ENCODE measurements at places on chromosomes 4 and X. TPM values are rescaled to one million over a fixed set of nuclear protein-coding genes. Genes with fewer than 3 reads are reported as not detected.
A peak's percentile ranks its signal among the peaks of the same experiment; 100 is the strongest.

GRCh38 chr4:1269209-1269608, 20.3 kb upstream of the CTBP1 start:
- DNase-seq: no peak

DNA sequence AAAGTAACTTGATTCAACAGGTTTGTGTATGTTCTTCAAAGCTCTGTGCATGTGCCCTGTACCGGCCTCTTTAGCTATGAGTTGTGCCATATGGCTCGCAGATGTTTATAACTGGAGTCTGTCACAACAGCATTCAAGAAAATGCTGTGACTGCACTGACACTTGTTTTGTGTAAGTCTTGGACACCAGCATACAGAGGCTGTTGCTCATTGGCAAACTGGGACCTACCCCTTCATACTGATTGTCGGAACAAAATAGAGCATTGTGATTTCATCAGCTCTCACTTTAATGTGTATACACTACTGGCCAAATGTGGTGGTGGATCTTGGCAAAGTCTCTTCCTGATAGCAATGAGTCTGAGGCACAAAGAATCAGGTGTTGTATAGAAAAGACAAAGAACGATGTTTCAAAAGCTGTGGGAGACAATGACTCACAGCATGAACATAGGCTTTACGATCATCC, 133.9 kb downstream of the EGF start:
- DNase-seq: no peak

GRCh38 chrX:45849261-45849862, 648.7 kb upstream of the DIPK2B start:
- DNase-seq: peak; percentile 64

- DNase-seq: no peak
Observed at GRCh38 chr4:48815483-48815882, 15.4 kb upstream of the OCIAD1 start.

- DNase-seq: peak; percentile 69
Observed at GRCh38 chr4:1628892-1629698, 55.0 kb downstream of the FAM53A start.

Gene DIPK2B
- total RNA-seq: 88.8 TPM
